Liver (tissue), 10 donors: ENCODE measurements at places on chromosomes 2 and 18. TPM values are rescaled to one million over a fixed set of nuclear protein-coding genes. Genes with fewer than 3 reads are reported as not detected.

- DNase-seq = no peak
Observed at GRCh38 chr2:157497638-157498314, 53.9 kb upstream of the CYTIP start.

DNA sequence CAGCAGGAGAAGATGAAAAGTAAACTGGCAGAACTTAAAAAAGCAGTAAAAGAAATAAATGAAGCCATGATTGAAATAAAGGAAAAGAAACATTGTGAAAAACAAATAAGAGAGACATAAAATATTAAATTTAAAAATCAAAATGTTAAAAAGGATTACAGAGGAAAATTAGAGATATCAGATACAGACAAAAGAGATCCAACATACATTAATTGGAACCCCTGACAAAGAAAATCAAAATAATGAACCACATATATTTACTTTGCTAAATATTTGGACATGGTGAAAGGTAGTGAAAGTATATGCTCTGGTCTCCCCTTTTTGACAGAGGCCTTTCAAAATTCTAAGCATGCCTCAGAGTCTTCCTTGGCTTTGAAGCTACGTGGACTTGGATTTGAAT lies 79.9 kb upstream of the TGFA start:
- DNase-seq = no peak

GRCh38 chr18:31942291-31942998 lies 483 bp downstream of the TRAPPC8 start:
- no peak for DNase-seq

DNA sequence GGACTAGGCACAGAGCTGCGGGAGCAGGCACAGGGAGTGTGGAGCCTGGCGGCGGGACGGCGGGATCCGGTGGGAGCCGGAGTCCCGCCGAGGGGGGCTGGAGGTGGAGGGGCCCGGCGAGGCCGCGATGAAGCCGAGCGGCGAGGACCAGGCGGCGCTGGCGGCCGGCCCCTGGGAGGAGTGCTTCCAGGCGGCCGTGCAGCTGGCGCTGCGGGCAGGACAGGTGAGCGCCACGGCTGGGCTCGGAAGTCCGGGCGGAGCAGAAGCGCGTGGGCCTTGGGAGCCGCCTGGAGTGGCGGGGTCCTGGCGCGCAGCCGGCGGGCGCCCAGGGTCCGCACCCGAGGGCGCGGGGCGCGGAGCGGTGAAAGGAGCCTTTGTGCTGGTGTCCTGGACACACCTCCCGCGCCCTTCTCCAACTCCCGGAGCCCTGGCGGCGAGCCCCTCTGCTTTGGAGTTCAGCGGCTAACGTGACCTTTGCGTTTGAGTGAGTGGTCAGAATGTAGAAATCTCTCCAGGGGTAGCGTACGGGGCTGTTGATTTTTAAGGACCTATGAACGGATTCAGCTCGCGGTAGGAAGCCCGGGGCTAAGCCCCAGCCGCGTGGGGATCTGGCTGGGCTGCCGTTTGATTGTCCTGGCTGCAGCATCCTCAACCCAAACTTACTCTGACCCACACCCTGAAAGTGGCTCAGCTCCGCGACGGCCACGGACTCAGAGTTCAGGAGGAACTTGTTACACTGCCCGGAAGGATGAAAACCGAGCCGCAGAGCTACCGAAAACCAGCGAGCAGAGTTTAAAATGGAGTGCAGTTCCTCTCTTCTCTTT lies 448 bp downstream of the IMPA2 start:
- peak; percentile 57 for DNase-seq

DNA sequence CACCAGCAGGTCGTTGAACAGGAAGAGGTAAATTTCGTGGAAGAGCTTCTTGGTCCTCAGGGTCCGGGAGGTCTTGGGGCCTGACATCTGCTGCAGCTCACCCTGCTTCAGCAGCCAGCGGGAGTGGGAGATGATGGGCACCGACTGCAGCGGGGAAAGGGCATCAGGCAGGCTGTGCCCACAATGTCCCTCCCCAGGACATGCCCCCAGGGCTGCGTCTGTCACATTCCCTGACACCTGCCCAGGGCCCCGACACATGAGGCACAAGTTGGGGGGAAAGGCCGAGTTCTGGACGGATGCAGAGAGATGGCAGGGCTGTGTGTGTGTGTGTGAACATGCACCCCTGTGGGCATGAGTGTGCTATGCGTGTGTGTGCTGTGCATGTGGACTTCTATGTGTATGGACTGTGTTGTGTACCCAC lies 13.9 kb downstream of the SNORC start:
- no peak for DNase-seq

DNA sequence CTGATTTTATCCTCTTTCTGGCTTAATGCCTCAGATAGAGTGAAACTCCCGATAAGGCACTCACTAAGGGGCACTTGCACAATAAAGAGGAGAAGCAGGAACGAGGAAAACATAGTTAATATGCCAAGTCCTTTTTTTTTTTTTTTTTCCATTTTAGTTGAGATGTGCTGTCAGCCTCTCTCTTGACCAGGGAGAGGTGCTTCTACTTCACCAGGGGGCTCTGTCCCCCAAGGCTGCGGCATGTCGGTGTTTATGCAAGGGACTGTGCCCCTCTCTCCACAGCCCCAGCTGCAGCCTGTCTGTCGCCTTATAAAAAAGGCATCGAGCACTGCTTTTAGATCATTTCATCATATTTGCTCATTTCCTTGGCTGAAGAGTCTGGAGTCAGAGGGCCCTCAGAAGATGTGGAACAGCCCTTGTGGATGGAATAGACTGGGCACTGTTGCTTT lies 178.1 kb downstream of the SLC8A1 start:
- DNase-seq = no peak

GRCh38 chr2:191488135-191488534 lies 189.8 kb upstream of the NABP1 start:
- no peak for DNase-seq

DNA sequence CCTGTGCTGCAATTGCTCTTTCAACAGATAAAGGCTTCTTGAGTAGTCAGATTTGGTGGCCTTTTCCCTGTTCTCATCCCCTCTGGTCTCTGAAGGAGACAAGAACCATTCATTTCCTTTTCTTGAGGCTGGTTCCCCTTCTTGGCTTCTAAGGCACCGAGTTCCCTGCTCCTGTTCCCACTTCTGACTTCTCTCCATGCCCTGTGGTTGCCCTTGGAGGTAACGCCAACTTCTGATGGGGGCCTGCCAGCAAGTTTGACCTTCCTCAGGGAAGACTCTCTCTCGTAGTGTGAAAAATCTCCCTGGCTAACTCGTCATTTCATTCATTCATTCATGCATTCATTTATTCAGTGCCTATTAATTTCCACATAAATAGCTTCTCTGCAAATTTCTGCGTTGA lies 302.4 kb upstream of the SOX11 start:
- no peak for DNase-seq

KRTCAP3 gene
- total RNA-seq = 1.8 TPM

DNA sequence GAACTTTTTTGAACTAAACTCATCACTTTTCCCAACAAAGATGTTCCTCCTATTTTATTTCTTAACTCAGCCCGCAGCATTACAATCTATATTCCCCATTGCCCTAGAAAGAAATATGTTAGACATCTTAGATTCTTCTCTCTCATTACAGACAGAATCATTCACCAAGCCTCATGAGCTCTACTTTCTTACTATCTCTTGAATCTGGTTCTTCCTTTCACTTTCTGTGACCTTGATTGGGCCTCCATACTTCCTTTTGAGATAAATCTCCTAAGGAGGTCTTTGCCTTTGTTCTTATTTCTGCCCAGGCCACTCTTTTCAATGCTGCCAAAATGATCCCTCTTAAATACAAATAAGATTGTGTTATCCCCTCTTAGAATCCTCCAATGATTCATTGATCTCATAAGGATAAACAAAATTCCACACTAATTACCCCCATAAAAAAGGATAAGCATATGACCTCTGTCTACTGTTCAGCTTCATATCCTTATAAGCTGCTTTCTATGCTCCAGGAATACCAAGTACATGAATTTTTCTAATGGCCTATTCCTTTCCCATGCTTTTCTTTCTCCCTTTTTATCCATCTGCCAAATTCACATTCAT lies 400.0 kb downstream of the ARHGAP15 start:
- no peak for DNase-seq

FSIP2 gene
- total RNA-seq = 0.33 TPM

KRCC1 gene
- total RNA-seq = 10.0 TPM

COL6A3 gene
- total RNA-seq = 28.7 TPM

DNA sequence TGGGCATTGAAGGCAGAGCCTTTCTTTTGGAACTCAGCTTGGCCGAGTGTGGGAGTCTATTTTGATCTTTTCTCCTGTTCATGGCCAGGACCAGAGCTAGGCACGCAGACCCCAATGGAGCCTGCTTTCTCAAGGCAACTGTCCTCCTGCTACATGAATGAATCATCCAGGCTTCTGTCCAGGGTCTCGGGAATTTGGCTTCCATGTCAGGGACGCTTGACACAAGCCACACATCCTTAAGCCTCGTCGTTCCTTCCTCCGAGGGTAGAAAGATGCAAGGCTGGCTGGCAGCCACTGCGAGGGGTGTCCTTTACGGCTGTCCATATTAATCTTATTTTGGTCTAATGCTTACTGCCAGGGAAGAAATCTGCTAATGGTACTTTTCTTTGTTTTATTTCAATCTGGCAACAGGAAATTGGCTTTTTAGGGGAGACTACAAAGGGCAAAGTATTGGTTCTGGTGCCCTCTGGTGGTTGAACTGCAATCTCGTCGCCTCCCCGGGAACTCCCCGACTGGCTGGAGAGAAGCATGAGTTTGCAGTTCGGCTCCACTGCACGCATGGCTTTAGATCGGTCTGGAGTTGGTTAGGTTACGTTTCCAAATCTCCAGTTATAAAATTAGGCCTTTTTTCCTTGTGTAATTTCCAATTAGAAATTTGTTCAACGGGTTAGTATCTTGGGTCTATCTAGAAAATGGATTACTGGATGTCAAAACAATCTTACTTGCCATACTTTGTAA lies 135.2 kb downstream of the ALPK2 start:
- DNase-seq = peak; percentile 68

- DNase-seq = no peak
Observed at GRCh38 chr2:160842286-160842685, 317.9 kb upstream of the TANK start.

- DNase-seq = no peak
Observed at GRCh38 chr2:216698895-216699294, 3.5 kb upstream of the IGFBP5 start.

- no peak for DNase-seq
Observed at GRCh38 chr18:78632111-78632541, 347.5 kb upstream of the SALL3 start.

DNA sequence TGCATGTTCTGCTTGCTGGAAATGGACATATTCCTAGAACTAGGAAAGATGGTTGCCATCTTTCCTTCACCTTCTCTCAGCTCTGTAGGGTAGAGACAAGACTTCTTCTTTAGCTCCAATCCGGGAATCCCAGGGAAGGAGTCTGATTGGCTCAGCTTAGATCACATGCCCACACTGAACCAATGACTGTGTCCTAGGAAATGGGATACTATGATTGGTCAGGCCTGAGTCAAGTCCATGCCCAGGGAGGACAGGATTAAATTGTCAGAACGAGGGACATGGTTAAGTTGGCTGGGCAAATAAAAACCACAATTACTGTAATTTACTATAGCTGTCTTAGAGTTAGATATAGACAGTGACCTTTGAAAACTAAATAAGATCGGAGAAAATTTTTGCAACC lies 31.4 kb downstream of the SEMA4F start:
- DNase-seq = no peak

ALK gene
- total RNA-seq = not detected

- DNase-seq = no peak
Observed at GRCh38 chr2:221124532-221125240, 447.4 kb downstream of the EPHA4 start.

GRCh38 chr2:197149546-197149945 lies 161.0 kb downstream of the ANKRD44 start:
- DNase-seq = no peak

CCBE1 gene
- 2.3 TPM for total RNA-seq

MBD1 gene
- 45.8 TPM for total RNA-seq

FAP gene
- total RNA-seq = 0.23 TPM

- no peak for DNase-seq
Observed at GRCh38 chr2:14261771-14262170, 370.7 kb upstream of the LRATD1 start.

MC4R gene
- not detected for total RNA-seq

GRCh38 chr2:159939946-159940345 lies 122.5 kb downstream of the PLA2R1 start:
- no peak for DNase-seq

C2orf76 gene
- total RNA-seq = 5.2 TPM

GRCh38 chr18:74493689-74494088 lies 2.5 kb upstream of the CNDP2 start:
- no peak for DNase-seq

GRCh38 chr2:12704378-12704777 lies 12.4 kb upstream of the TRIB2 start:
- DNase-seq = no peak

DNA sequence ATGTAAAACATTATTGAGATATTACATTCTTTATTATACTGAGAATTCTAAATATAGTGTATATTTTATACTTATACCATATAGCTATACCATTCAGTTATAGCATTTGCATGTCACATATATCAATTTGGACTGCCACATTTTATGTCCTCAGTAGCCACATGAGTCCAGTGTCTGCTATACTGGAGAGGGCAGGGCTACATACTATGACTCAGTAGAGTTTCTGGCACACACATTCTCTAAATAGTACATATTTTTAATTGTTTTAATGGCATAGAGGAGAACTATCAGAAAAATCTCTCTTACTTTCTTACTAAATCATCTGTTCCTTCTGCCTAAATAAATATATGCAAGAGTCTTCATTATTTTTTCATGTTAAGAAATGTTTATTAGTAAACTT lies 55.4 kb upstream of the COL5A2 start:
- DNase-seq = no peak
